Stimulated activated CD8-positive, alpha-beta memory T cell treated with anti-CD3 and anti-CD28 coated beads, Interleukin-4, amount 100 ng/mL, for 24 hours (primary cell): ENCODE measurements at places on chromosomes 1 and 21.

- no peak for DNase-seq
Measured at GRCh38 chr1:209645574-209646452, 6.4 kb downstream of the LAMB3 start.

GRCh38 chr21:42594616-42595282, 58.7 kb upstream of the PDE9A start:
- DNase-seq, result no peak

GRCh38 chr1:200128944-200129879, 101.7 kb downstream of the NR5A2 start:
- no peak for DNase-seq

- DNase-seq, result no peak
Measured at GRCh38 chr1:36126797-36127500, 1.9 kb upstream of the COL8A2 start.
